Inflammatory macrophage (primary cell): ENCODE measurements at places on chromosomes 7 and 10.

DNA sequence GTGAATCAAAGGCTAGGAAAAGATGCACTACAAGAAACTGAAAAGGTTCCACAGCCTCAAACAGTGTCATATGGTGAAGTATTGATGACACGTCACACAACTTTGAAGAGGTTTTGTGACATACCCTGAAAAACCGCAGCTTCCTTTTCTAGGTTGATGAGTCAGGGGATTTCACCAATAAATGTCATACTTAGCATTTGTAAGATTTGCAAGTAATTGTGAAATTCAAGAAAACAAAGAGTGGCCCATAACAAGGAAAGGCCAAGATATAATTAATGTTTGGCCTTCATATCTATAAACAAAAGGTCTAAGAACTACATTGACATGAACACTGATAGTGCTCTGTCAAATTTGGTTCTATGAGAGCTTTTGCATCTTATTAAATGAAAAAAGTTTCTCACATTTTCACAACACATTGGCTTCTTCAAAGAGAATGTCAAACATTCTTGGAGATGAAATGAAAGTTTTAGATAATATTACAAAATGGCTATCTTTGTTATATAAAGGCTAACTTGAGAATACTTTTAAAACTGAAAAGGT lies 62.0 kb upstream of the NAMPT start:
- DNase-seq = peak; percentile 97

GRCh38 chr7:149773446-149774236 lies at the start of gene ZNF467:
ZNF467 (minus strand) TSS chr7:149773588; CDS start chr7:149771032, 2,556 bp downstream.
- no peak for DNase-seq

DNA sequence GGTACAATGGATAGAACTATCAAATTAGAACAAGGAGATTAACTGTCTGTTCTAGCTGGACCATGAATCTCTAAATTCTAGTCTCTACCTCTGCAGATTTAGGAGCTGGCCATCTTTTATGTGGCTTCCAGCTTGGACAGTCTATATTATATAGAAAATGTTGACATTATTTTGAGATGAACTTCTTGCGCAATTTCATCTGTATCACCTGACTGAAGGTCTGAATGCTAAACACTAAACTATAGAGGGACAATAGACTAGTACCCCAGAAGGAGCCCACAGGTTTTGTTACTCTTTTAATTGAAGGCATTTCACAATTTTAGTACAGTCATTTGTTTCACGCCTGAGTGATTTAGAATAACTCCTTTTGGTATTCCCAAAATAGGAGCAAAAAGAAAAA lies 222.4 kb upstream of the ANKRD30A start:
- no peak for DNase-seq

- no peak for DNase-seq
These were observed 585.2 kb upstream of the CELF2 start for GRCh38 chr10:10432296-10433035.

- DNase-seq = peak; percentile 76
These were observed 3.6 kb downstream of the ADCK2 start for GRCh38 chr7:140676306-140676705.

DNA sequence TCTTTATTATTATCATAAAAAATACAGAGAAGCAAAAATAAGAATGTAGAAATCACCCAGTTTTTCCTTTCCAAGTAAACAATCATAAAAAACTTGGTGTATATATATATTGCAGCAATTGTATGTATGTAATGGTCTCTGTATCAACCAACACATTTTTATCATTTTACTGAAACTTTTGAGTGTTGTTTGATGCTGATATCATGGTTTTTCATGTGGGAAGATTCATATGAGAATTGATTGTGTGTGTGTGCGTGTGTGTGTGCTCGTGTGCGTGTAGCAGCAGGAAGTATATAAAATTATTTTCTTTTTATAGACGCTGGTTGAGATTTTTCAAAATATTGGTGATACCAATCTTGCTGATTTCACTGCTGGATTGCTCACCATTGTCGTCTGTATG lies 22.3 kb downstream of the SLC26A4 start:
- no peak for DNase-seq

- DNase-seq = no peak
These were observed 769 bp upstream of the TMEM248 start for GRCh38 chr7:66920256-66920655.

- peak; percentile 12 for DNase-seq
These were observed 194.3 kb downstream of the ZMYND11 start for GRCh38 chr10:329361-330099.

DNA sequence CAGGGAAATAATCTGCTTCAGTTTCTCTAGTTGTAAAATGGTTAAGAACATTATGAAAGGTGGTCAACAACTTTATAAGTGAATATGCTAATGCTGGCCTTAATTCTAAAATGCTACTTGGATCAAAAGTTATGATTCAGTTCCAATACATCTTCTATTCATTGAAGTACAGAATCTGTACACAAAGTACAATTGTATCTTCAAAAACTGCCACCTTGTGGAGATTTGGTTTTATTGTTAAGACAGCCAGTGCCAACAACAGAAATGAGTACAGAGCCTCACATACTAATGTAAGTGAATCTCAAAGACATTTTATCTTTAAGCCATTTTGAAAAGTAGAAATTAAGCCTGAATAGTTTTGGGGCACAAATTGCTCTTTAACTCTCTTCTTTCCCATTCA lies 194.0 kb downstream of the CFTR start:
- DNase-seq = no peak

DNA sequence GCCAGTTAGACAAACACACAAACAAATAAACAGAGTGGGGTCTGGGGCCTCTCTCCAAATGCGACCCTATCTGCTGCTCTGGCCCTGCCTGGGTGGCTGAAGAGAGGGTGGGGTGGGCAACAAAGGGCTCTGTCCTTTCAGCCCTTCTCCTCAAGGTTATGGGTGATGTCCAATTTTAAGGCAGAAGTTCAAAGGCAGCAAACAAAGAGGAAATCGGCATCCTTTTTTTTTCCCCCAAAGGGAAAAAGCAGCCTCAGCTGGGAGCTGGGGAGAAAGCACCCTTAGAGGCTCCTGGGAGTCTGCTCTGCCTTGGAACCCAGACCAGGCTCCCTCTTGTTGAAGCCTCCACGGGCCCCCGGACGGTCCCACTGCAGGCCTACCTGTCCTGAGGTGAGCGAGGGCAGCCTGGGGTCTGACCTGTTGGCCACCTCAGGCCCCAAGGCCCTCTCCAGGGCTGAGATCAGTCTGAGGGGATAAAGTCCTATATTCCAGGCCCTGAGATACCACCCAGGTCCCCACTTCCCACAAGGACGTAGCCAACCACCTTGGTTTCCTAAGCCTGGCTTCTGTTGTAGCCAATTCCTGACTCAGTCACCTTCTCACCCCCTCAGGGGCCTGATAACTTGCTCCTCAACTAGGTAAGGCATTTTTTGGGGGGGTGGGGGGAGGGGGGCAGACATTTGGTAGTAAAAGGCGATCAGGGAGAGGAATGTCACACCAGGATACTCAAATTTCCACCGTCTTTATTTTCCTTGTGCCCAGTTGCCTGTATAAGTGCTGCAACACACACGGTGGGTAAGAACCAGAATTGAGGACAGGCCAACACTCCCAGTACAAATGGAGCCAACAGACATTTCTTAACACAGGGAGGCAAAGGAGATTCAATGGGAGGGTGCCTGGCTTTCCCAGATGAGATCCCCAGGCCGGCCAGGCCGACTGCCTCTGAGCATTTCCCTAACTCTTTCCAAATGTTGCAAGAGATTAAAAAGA lies 4.3 kb downstream of the HOXA11 start:
- no peak for DNase-seq

DNA sequence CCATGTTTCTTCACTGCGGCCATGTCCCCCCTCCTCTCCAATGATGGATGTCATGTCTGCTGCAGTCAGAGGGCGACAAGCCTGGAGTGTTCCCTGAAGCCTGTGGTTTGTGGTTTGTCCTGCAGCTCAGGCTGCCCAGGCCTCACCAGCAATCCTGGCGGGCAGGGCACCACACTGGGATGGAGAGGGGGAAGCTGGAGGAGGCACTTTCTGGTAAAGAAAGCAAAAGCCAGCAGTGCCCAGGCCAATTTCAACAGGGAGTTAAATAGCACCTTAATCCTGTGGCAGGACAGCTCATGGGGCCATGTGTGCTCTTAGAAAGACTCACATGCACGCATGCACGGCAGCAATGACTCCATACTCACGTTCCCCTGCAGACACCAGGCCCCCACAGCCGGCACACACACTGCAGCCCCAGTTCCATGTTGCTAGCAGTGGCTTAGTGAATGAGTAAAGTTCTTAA lies 158.3 kb downstream of the EGFR start:
- no peak for DNase-seq
